ENCODE measurements at places on chromosomes 12 and 14.

- DNase-seq, result no peak
These were observed 258.6 kb downstream of the KTN1 start for GRCh38 chr14:55838529-55839052.

GRCh38 chr12:110516995-110517394 is 14.9 kb downstream of the RAD9B start:
- no peak for DNase-seq

- no peak for DNase-seq
These were observed 25.2 kb upstream of the PNMA1 start for GRCh38 chr14:73739174-73739898.

- no peak for DNase-seq
These were observed 91.9 kb downstream of the PCNX1 start for GRCh38 chr14:70999117-70999516.

GRCh38 chr14:84272290-84272721 is 1257.6 kb upstream of the FLRT2 start:
- DNase-seq, result no peak

GRCh38 chr12:71694099-71694820 is 8.4 kb downstream of the TMEM19 start:
- no peak for DNase-seq

DNA sequence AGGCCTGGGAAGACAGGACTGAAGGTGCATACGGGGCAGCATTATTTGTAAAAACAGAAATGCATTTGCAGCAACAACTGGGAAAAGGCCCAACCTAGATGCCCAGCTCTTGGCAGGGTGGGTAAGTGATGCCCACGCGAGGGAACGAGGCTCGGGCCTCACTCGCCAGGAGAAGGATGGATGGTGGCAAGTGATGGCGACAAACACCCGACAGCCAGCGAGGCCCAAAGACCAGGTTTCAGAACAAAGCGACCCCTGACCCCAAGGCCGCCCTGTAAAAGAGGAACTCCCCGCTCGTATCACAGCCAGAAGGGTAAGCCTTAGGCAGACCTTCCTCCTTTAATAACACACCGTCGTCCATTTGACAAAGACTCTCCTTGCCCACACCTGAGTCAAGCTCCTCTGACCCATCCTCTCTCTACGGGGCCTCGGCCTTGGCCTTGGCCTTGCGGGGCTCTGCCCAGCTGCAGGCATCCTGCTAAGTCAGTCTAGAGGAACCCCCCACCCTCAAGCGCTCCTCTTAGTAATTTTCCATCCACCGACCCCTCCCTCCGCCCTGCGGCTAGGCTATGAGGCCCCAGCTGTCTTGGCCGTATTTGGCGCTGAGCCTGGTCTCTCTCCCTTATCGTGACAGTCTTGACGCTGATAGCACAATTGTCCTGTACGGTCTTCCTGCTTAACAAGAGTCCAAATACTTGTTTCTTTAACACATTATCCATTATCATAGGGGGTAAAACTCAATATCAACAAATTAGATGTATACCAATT is 80.2 kb downstream of the NCOR2 start:
- no peak for DNase-seq

GRCh38 chr12:92134638-92135274 is 10.9 kb downstream of the BTG1 start:
- peak; percentile 79 for DNase-seq

DNA sequence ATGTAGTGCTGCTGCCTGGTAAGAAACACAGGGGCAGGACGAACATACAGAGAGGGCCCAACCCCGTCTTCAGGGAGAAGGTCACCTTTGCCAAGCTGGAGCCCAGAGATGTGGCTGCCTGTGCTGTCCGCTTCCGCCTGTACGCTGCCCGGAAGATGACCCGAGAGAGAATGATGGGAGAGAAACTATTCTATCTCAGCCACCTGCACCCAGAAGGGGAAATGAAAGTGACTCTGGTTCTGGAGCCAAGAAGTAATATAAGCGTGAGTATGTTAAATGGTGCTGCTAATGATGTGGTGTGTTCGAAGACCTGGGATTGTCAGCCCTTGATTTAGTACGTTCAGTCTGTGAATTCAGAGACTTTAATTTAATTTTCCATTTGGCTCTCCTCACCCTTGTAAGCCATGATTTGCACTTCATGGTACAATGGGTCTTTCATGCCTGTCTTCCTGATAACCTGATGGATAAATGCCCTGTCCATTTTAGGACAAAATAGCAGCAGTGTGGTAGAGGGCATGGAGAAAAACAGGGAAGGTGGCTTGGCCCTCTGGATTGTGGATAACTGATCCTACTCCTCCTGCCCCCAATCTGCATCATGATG is 318.9 kb downstream of the SNAPC1 start:
- DNase-seq, result no peak

DNA sequence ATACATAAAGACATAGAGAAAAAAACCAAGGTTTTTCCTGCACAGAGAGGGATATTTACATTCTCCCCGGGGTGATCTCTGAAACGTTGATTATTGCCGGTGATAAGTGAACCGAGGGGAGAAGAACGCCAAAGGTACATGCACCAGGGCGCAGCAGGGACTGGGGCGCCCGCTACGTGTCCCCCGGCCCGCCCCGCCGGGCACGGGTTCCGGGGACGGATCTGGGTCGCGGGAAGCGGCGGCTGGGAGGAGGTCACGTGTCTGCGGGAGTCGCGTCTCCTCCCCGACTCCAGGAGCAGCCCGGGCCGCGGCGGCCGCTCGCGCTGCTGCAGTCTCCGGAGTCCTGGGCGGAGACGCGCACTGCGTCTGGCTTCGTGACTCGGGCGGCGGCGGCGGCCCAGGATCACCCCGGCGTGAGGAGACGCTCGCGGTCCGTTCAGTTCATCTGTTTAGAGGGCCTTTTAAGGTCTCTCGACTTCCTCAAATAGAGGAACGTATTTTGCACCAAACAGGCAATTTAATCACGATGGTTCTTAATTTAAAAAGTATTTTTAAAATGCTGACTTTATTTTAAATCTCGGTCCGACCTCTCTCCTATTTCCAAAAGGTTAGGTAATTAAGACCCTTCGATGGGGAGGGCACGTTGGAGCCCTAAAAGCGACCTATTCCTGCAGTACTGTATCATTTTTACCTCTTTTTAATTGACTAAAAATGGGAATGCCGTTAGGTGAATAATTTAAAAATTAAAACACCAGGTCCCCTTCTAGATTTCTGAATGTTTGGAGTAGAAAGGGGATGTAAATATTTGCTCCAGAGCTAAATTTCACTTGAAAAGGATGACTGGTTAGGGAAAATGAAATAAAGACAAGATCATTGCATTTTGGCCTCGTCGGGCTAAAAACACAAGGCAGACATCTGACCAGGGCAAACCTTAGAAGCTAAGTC is 1.8 kb upstream of the BHLHE41 start:
- peak; percentile 50 for DNase-seq

DNA sequence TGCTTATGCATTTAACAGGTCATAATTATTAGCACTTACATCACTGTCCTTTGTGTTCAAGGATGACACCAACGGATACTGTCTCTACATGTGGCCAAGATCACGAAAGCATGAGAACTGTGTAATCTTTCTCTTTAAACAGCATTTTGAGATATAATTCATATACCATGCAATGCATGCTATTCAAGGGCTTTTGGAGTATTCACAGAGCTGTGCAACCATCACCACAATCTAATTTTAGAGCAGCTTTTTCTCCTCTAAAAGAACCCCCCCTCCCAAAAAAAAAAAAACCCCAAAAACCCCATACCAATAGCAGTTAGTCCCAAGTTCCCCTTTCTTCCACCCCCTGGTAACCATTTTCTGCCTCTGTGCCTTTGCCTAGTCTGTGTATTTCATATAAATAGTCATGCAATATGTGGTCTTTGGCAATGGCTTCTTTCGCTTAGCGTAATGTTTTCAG is 60.6 kb downstream of the SPRING1 start:
- DNase-seq, result no peak

DNA sequence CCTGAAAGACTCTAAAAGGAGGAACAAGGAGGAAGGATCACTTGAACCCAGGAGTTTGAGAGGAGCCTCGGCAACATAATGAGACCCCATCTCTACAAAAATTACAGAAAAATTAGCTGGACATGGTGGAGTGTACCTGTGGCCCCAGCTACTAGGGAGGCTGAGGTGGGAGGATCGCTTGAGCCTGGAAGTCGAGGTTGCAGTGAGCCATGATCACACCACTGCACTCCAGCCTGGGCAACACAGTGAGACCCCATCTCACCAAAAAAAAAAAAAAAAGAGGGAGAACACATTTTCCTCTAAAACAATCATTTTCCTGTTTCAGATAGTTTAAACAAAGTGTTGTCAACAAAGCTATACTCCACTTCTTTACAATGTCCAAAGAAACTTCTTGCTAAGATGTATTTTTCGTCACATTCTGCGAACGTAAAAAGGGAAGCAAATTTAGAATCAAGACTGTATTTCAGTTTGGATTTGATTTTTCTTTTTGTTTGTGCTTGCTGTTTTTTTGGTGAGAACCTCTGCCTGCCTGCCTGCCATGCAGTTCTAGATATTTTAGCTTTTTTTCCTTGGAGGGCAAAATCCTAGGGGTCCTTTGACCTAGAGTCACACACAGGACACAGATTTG is 5.1 kb downstream of the HCAR1 start:
- DNase-seq, result no peak

- no peak for DNase-seq
These were observed 55.8 kb downstream of the STX2 start for GRCh38 chr12:130783110-130783715.

- DNase-seq, result no peak
These were observed 11.1 kb downstream of the GLIPR1L1 start for GRCh38 chr12:75345531-75345930.

- DNase-seq, result no peak
These were observed 173.7 kb downstream of the SYT10 start for GRCh38 chr12:33265900-33266299.

- no peak for DNase-seq
These were observed 126.4 kb downstream of the DERA start for GRCh38 chr12:16037533-16037932.

DNA sequence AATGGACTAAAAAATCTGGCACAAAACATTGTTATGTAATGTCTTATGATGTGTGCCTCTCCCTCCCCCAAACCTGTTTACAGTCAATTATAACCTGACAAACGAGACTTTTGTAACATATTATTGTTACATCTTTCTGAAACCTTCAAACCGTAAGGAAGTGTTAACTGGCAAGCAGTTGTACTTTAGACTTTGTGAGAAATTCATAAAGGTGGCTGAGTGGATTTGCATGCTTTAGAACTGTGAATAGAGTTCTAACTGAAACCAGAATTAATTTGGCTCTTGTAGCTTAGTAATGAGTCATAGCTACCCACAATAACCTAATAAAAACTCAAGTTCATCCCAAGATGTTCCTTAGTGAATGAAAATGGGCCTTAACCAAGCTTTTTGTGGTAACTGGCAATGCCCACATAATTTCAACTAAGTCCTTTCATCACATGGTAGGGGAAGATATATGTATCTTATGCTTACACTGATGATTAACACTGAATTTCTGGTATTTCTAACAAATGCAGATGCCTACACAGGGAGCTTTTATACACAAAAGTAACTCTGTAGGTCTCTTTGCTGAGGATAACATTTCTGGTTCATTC is 29.7 kb downstream of the RAD9B start:
- peak; percentile 47 for DNase-seq

GRCh38 chr14:35020713-35021112 is 25.4 kb upstream of the FAM177A1 start:
- no peak for DNase-seq

Measured in stromal cell of bone marrow (primary cell).